HT-29 (cell line): ENCODE measurements at places on chromosomes 1 and 21. TPM values are rescaled to one million over a fixed set of nuclear protein-coding genes. Genes with fewer than 3 reads are reported as not detected.

RASAL2 gene
- 14.7 and 21.3 TPM in 2 replicates for total RNA-seq

GNAT2 gene
- total RNA-seq, result not detected in 2 replicates

SUSD4 gene
- total RNA-seq, result 0.20 and 0.21 TPM in 2 replicates

ALG14 gene
- total RNA-seq, result 1.0 and 2.0 TPM in 2 replicates

DNA sequence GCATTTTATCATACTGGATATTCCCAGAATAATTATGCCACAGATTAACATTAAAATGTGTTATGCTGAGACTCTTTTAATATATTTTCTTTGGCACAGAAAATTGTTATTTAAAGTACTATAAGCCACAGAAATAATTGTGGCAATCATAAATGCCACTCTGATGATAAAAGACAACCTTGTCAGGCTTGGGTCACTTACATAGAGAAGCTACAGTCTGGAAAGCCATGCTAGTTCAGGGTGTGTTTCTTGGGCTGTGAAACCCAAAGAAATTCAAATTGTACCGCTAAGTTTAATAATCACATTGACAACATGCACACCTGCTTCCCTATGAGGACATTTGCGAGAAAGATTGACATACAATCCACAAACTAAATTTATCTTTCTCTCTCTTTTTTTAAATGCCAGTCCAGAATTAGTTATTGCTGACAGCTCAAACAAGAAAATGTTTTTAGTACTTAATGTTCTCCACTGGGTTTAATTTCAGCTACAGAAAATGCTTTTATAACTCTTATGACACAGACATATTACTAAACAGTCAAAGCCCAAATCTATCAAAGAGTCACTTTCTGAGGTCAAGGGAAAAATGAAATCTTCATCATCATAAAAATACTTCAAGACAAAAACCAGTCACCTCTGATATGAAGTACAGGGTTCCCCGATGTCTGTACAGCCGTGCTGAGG, 38.7 kb downstream of the TTC13 start:
- no peak for DNase-seq

- no peak for DNase-seq
Observed at GRCh38 chr1:17272646-17273045, 23.7 kb downstream of the PADI3 start.

GRCh38 chr1:41810446-41810845, 108.3 kb downstream of the HIVEP3 start:
- peak; percentile 43 for DNase-seq

- peak; percentile 44 for DNase-seq
Observed at GRCh38 chr1:207241164-207241934, 80.1 kb upstream of the CD55 start.

DNA sequence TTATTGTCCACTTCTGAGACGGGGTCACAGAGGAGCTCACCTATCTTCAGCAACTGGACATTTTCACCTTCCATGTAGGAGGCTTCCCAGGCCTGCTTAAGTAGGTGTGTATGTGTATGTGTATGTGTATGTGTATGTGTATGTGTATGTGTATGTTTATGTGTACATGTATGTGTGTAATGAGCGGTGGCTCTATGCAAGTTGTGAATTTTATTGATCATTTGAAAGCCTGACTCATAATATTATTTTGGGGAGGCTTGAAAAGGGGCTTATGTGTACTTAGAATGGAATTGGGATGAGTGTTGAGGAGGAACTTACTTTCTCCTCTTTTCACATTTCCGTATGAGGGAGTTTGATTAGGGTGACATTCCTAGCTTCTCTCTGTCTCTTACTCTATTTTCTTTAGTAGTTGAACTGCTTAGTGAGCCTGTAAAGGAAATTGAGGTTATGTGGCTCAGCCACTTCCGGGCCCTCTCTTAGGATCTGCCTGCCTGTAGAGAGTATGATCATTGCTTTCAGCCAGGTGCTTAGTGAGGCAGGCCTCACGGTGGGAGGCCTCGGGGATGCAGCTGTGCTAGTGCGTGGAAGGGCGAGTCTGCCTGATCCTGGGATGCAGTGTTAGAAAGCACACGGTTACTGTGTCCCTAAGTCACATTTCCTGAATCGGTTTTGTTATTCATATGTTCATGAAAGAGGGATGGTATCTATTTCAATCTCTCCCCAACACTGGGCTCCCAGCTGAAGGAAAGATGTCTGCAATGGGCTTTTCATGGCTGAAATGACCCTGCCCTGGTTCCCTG, 61.0 kb downstream of the IER5 start:
- no peak for DNase-seq

DNA sequence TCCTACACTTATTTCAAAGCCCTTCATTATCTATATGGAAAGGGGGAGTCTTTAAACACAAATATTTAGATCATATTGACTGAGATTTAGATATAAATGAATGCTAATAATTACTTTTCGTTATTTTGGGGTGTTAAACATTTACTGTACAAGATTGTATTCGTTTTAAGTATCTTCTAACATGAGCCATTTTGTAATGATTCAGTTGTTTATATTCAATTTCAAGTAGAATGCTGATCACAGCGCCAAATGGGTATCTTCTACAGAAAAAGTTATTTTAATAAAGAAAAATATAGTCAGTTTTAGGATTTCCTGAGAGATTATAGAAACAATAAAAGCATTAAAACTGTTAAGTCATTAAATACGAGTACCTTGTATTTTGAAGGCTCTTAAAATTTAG, 104.5 kb upstream of the HNRNPU start:
- no peak for DNase-seq

- DNase-seq, result peak; percentile 20
Observed at GRCh38 chr1:26754086-26754874, 33.5 kb upstream of the PIGV start.

GRCh38 chr1:43232482-43232881, 37.3 kb upstream of the TMEM125 start:
- DNase-seq, result no peak

DNA sequence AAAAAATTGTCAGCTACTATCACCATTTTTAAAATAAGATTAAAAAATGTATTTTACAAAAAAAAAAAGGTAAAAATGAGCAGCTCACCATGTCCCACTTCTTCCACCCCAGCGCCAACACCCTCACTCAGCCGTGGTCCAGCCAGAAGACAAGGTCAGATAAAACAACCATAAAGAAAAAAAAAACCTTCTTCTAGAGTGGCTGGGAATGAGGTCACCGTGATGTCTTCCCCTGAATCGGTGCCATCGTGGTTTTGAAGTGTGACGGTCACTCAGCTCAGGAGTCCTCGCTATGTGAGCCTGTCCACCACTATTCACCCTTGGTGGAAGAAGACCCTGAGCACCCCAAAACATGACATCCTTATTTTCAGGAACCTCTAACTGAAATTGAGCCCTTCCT, 38.1 kb downstream of the B3GALT5 start:
- no peak for DNase-seq

- no peak for DNase-seq
Observed at GRCh38 chr1:26790551-26790953, 2.8 kb downstream of the PIGV start.

DNA sequence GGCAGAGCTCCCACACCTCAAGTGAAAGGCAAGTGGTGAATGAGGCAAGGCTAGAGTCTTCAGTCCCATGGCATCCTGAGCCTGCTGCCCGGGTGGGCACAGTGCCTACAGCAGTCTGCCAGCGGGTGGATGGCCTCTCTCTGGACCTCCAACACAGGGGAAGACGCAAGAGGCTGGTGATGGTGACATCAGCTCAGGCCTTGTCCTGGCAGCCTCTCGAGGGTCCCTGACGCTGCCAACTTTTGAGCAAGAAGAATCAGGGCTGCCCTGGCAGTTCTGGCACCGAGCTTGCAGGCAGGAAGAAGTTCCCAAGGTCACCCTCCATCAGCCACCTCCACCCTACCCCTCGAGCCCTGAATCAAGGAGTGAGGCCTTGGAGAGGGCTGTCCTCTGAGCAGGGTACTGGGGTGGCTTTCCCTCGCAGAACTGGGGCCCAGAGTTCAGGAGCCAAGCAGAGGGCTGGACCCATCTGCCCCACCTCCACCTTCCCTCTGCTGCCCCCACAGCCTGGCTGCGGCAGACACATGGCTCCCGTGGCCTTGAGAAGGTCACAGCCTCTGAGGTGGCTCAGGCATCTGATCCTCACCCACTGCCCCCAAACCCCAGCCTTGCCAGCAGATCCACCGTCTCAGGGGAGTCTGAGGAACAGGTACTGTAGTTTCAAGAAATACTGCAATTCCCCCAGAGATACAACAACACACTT, 5.8 kb downstream of the RAP1GAP start:
- no peak for DNase-seq

DNA sequence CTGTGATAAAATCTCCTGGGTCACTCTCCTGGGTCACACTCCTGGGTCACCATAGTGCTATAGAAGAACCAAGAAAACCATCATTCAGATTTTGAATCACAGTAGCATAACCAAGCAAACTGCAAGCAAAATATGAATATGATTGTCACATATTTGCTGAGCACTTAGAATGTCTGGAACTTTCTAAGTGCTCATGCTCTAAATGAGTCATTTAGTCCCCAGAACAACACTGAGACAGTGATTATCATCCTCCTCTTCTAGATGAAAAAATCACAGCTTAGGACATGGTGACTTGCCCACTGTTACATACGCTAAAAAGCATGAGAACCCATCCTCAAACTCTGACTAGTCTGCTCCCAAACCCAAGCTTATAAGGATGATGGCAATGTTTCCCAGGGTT, 39.5 kb upstream of the DDAH1 start:
- no peak for DNase-seq

DNA sequence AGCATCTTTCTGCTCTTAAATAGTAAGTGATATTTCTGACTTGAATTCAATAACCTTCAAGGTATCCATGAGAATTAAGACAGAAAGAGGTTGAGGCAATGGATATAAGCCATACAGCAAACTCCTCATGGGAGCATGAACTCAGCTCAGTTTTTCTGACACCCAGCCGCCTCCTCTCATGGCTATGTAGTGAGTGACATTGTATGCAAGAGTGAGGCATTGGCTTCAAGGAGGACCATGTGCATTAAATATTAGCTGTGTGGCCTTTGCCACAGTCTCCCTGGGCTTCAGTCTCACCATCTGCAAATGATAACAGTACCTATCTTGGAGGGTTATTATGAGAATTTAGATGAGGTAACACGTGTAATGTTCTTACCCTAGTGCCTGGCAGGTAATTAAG, 23.4 kb downstream of the NIBAN1 start:
- no peak for DNase-seq

DNA sequence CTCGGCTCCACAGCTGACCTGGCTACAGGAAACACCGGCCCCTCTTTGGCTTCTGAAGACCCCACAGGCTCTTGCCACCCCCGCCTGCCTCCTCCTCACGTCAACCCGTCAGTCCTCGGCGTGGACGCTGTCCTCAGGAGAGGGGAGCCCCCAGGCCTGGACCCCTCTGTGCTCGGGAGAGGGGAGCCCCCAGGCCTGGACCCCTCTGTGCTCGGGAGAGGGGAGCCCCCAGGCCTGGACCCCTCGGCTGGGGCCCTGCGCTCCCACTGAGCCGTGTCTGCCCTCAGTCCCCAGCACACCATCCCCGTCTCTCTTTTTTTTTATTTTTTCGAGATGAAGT, 26.0 kb upstream of the C1orf159 start:
- DNase-seq, result no peak

GRCh38 chr1:155175281-155175926, 1.8 kb downstream of the TRIM46 start:
- DNase-seq, result no peak

- DNase-seq, result no peak
Observed at GRCh38 chr1:44261171-44261817, 48.0 kb downstream of the DMAP1 start.

DNA sequence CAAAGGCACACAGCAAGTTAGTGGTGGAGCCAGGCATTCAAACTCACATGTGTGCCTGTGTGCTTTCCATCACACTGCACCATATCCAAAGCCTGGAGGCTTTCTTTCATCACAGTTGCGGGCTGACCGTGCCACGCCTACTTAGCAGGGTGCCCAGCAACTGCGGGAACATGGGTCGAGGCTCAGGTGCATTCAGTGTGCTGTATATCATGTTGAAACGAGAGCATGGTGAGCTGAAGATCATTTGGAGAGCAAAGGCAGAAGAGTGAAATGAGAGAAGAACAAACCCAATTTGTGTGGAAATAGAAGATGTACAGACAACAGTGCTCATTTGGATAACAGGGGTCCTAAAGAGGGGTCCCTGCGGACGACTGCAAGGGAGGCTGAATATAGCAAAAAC, 46.5 kb downstream of the FAM78B start:
- DNase-seq, result no peak

GRCh38 chr1:245770156-245770555, 615.4 kb downstream of the KIF26B start:
- no peak for DNase-seq
